Activated CD8-positive, alpha-beta memory T cell treated with anti-CD3 and anti-CD28 coated beads, Interleukin-2, amount 50 U/mL, for 48 hours (primary cell): ENCODE measurements at places on chromosomes 1 and 21.

- peak; percentile 61 for DNase-seq
Observed at GRCh38 chr1:11929849-11930248, 3.6 kb upstream of the KIAA2013 start.

GRCh38 chr1:222053790-222054294 is 312.0 kb upstream of the DUSP10 start:
- DNase-seq, result no peak

GRCh38 chr1:25675729-25676476 is 59.3 kb downstream of the MAN1C1 start:
- peak; percentile 85 for DNase-seq

- no peak for DNase-seq
Observed at GRCh38 chr1:180815188-180815587, 97.5 kb upstream of the KIAA1614 start.

DNA sequence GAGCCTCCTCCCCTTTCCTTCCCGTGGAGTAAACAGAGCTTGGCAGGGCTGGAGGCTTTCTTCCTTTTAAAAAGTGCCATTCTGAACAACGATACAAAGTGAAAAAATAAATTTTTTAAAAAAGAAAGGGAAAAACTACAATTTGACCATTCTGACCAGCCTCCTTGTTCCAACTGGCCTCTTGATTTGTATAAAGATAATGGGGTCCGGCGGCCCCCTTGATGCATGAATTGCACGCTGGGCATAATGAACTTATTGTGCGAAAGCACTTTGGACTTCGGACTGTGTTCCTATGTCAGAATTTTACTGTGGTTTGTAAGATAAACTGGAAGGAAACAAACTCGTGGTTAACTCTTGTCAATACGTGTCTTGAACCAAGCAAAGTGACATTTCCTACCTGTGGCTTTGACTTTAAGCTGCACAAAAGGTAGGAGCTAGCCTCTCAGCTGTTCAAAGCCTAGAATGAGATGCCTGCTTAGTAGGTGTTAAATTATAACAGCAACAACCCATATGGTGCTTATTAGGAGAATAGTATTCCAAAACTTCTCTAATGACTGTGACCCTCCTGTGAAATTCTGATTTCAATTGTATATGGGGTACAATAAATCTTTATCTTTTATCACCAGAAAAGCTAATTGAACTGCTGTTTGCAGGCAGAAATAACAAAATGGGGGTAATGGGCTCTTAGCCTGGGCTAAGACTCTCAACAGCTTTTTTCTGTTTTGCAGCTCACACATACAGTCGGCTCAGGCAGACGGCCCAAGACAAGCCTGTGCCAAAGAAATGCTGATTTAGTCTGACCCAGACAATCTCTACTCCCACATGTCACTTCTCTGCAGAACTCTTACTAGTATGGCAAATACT is 9.3 kb downstream of the IRF2BP2 start:
- DNase-seq, result no peak

- no peak for DNase-seq
Observed at GRCh38 chr1:54328066-54328636, 78.0 kb downstream of the SSBP3 start.

DNA sequence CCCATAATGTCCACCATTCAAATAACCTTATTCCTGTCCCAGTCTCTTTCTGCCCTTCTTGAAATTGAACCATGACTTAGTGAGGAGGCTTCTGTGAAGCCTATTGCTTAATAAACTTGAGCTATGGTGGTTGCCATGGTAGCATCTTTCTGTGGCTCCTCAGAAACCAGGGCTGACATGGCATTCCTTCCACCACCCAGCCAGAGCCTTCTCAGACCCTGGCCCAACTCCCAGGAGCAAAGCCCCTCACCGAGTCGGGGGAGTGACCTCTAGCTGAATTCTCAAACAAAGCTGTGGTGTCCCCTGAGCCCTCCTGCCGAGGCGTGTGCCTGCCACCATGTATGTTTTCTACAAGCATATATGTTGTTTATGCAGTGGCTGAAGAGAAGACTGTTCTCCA is 259.1 kb downstream of the CACNA1E start:
- no peak for DNase-seq

GRCh38 chr1:86477682-86478081 is 9.0 kb downstream of the CLCA1 start:
- DNase-seq, result no peak

GRCh38 chr1:155323729-155324036 is 3.0 kb downstream of the RUSC1 start:
- peak; percentile 91 for DNase-seq

- no peak for DNase-seq
Observed at GRCh38 chr1:147080006-147080661, 92.1 kb downstream of the PRKAB2 start.

- no peak for DNase-seq
Observed at GRCh38 chr1:187877220-187877619, 1048.5 kb downstream of the PLA2G4A start.

GRCh38 chr21:29022166-29022565 is 2.3 kb upstream of the USP16 start:
- DNase-seq, result no peak

DNA sequence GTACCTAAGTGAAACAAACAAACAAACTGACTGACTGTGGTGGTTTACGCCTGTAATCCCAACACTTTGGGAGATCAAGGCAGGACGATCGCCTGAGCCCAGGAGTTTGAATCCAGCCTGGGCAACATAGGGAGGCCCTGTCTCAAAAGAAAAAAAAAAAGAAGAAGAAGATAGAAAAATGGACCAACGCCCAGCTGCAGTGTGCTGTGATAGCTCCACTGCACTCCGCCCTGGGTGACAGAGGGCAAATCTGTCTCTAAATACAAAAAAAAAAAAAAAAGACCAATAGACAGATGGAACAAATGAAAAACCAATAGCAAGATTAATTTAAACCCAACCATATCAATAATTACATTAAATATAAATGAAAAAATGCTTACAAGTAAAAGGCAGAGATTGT is 13.9 kb downstream of the AKR7A3 start:
- DNase-seq, result no peak

- no peak for DNase-seq
Observed at GRCh38 chr1:156400191-156400935, 31.4 kb downstream of the RHBG start.

GRCh38 chr1:116508984-116509980 is 61.5 kb downstream of the CD58 start:
- no peak for DNase-seq

GRCh38 chr21:44301141-44301540 is 1.3 kb downstream of the PFKL start:
- no peak for DNase-seq

DNA sequence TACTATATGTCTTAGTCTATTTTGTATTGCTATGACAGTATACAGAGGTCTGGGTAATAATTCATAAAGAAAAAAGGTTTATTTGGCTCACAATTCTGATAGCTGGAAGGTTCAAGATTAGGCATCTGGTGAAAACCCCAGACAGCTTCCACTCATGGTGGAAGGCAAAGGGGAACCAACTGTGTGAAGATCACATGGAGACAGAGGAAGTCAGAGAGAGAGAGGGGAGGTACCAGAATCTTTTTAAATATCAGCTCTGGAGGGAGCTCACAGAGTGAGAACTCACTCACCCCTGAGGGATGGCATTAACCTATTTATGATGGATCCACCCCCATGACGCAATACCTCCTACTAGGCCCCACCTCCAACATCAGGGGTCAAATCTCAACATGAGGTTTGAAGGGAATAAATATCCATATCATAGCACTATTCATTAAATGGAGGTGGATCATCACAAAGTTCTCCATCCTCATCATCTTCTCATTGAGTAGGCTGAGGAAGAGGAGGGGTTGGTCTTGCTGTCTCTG is 290.5 kb downstream of the DSCAM start:
- no peak for DNase-seq

- DNase-seq, result no peak
Observed at GRCh38 chr1:21550866-21551475, 41.7 kb downstream of the ALPL start.

- no peak for DNase-seq
Observed at GRCh38 chr1:201566933-201567801, 28.2 kb downstream of the NAV1 start.

- no peak for DNase-seq
Observed at GRCh38 chr1:202709276-202710041, 795 bp downstream of the SYT2 start.

GRCh38 chr1:224047538-224047937 is 66.4 kb upstream of the FBXO28 start:
- DNase-seq, result no peak

GRCh38 chr1:45334308-45335245 is 5.4 kb upstream of the TOE1 start:
- DNase-seq, result no peak

DNA sequence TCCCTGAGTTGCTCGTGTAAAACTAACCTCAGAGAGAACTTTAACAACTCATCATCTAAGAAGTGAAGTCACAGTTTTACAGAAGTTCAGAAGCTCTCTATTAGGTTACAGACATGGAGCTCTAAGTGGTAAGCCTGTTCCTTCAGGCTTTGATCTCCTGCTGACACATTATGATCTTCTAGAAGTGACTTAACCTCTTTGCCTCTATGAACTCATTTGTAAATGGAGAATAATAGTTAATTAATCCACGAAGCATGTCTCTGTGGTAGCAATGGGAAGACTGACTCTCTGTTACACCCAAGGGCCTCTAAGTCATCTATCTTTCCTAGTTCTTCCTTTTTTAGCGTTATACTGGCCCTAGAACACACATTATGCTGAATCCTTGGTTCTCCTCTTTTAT is 157.9 kb upstream of the NRIP1 start:
- DNase-seq, result no peak

- DNase-seq, result no peak
Observed at GRCh38 chr1:110829955-110830553, 42.9 kb upstream of the CD53 start.

GRCh38 chr1:37958690-37959089 is 11.8 kb upstream of the INPP5B start:
- DNase-seq, result no peak

DNA sequence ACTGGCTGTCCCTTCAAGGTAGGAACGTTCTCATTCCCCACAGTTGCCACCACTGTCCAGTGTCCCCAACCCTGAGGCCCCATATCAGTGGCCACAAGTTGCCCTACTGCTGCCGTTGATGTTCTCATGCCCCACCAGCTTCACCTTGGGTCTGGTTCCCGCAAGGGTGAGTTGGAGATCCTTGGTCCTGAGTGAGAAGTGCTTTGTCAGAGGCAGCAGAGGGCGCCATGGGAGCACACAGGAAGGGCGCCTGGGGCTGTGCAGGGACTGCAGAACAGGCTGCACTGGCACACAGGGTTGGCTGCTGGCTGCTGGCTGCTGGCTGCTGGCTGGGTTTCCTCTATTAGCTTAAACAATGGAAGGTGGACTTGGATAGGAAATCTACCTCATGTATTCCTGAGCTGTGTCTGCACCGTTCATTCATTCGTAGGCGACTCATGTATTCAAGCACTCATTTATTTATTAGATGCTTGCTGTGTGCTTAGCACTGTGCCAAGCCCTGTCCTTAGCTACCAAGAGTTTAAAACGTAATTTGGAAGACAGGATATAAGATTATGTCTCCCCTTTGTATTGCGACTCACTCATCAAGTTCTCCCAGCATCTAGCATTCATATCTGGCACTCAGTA is 2.1 kb upstream of the S100A9 start:
- peak; percentile 74 for DNase-seq

DNA sequence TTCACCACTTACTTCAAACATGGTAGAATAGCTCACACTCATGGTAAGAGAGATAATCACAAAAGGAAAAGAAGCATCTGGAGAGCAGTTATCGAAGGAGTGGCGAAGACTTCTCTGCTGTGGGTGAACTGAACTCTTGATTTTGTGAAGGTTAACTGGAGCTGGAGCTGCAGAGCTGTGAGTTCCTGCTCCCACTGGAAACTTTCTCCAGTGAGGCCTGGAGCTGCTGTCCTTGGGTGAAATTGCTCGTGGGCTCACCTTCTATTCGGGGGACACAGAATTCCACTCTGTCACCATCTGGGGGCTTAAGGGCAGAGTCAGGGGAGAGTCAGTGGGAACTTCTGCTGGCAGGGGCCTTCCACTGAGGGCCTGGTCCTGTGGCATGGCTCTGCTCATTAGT is 45.9 kb downstream of the MAB21L3 start:
- DNase-seq, result no peak
